ENCODE measurements at places on chromosomes 6 and 20.

DNA sequence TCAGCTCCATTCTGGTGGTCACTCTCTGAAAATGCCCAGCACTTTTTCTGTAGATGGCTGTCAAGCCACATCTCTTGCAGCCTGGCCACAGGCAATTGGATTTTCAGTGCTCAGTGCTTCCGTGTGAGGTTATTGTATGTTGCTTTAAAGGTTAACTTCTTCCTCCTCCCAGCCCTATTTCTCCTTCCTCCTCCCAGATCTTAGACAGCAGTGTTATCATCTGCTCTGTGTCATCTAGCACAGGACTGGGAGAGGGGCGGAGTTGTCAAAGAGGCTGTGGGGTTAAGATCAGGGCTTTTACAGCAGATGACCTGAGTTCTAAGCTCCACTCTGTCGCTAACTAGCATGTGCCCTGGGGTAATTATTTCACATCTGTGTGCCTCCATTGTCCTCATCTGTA lies 129.0 kb downstream of the PHACTR3 start:
- DNase-seq = no peak

- DNase-seq = no peak
These were observed 172.7 kb upstream of the NOX3 start for GRCh38 chr6:155628306-155628705.

- DNase-seq = no peak
These were observed 44.1 kb upstream of the GCM1 start for GRCh38 chr6:53192682-53193188.

GRCh38 chr6:55437141-55437540 lies 109.9 kb downstream of the GFRAL start:
- no peak for DNase-seq

GRCh38 chr6:54267798-54268197 lies 40.4 kb upstream of the TINAG start:
- peak; percentile 43 for DNase-seq

GRCh38 chr20:21684671-21685070 lies 20.8 kb upstream of the PAX1 start:
- DNase-seq = no peak

DNA sequence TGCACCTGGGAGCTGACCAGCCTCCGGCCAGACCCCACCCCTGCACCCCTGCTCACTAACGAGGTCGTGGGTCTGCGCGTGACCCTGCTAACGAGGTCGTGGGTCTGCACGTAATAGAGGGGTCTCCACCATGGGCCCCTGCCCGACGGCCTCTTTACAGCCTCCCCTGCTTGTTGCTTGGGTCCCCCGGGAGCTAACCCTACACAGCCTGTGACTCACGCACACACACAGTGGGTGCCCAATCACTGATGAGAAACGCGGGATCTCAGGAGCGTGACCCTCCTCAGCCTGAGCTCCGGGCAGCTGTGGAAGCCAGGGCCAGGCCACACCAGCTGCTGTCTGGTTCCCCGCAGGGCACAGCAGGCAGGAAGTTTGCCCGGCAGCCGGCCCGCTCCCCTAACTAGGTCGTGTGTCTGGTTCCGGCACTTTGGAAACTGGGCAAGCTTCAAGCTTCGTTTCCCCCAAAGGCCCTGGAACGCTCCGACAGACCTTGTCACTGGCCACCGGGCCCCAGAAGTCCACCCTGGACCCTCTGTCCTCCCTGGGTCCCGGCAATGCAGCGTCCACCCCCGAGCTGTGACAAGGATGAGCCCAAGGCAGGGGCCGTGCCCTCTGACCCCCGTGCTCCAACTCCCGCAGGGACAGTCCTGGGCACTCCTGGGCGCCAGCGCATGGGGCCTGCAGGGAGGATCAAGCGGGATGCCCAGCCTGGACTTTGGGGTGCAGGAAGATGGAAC lies 767 bp downstream of the PTK6 start:
- peak; percentile 68 for DNase-seq

DNA sequence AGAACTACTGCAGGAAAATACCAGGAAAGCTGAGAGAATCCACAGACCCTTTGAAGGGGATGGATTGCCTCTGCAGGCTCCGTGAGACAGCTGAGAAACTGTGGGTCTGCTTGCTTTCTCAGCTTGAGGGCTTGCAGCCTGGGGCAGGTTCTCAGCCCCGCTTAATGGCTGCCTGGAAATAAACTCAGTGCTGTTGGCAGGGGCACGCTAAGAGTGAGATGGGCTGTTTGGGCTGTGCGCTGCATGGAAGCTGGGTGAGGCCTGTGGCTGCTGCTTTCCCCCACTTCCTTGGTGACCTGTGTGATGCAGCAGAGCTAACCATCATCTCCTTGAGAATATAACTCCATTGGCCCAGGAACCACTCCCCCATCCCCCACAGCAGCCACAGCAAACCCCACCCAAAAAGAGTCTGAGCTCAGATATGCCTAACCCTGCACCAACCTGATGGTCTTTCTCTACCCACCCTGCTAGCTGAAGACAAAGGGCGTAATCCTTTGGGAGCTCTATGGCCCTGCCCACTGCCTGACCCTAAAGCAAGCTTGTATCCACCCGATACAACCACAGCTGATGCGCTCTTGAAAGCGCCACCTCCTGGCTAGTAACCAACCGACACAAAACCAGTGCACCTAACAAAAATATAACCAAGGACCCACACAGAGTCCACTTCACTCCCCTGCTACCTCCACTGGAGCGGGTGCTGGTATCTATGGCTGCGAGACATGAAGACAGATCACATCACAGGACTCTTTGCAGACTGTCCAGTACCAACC lies 800.6 kb upstream of the MAP3K7 start:
- no peak for DNase-seq

DNA sequence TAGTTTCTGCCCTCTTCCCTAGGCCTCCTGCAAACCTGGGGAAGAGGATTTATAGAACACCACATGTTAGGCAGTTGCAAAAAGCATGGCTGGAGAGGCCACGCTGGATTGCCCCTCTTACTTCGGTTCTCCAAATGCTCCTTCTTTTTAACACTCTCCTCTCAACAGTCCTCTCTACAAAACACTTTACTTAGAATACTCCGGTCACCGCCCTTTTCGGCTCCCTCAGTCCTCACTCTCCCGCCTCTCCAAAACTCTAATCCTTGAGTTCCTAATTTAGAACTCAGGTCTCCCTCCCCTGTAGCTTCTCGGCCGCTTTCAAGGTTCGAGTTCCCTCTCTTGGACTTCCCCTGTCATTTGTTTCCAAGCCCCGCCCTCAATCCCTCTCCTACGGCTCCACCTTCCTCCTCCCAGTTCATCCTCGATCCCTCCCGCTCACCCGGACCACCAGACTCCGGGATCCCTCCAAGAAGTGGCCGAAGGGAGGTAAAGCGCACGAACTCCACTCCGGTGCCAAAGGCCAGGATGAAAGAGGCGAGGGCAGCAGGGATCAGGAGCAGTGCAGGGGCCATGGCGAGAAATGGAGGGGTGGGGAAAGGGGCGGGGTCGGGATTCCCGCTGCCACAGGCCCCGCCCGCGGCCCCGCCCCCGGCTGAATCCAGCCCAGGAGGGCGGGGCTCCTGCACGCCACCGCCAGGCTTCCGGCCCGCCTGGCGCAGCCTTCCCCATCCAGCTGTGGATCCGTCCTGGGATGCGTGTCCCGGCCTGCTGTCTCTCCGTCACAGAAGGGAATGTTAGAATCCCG lies at the start of gene NRM:
Gene NRM, minus strand, starts transcription at position 582 of the 805 bp plus-strand sequence. Its CDS starts 10 bp downstream, at position 572.
- DNase-seq = peak; percentile 74

All from NCI-H2081 (cell line).